ENCODE measurements at places on chromosomes 12 and 14.
A peak's percentile ranks its signal among the peaks of the same experiment; 100 is the strongest.

DNA sequence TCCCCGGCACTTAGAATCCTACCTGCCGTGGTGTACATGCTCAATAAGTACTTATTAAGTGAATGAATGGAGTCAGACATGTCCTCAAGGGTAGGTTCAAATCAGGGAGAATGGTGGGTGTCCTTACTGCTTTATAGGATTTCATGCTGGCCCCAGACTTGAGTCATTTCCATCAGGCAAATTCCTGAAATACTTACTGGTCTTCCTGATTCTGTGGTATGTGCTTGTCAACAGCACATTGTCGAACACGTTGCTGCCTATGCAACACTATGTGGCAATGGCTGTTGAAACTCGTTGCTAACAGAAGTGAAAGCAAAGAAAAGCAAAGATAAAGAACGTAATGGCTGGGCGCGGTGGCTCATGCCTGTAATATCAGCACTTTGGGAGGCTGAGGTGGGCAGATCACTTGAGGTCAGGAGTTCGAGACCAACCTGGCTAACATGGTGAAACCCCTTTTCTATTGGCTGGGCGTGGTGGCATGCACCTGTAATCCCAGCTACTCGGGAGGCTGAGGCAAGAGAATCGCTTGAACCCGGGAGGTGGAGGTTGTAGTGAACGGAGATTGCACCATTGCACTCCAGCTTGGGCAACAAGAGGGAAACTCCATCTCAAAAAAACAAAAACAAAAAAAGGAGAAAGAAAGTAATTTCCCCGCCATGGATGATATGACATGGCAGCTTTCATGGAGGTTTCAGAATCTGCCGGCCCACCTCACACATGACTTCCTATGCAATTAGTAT lies 214.9 kb downstream of the ZFP36L1 start:
- DNase-seq: no peak

GRCh38 chr14:32043624-32044023 lies 33.5 kb upstream of the ARHGAP5 start:
- DNase-seq: no peak

- no peak for DNase-seq
Observed at GRCh38 chr12:104605685-104606084, 148.9 kb downstream of the CHST11 start.

GRCh38 chr14:68268197-68268596 lies 448.6 kb downstream of the RAD51B start:
- no peak for DNase-seq

DNA sequence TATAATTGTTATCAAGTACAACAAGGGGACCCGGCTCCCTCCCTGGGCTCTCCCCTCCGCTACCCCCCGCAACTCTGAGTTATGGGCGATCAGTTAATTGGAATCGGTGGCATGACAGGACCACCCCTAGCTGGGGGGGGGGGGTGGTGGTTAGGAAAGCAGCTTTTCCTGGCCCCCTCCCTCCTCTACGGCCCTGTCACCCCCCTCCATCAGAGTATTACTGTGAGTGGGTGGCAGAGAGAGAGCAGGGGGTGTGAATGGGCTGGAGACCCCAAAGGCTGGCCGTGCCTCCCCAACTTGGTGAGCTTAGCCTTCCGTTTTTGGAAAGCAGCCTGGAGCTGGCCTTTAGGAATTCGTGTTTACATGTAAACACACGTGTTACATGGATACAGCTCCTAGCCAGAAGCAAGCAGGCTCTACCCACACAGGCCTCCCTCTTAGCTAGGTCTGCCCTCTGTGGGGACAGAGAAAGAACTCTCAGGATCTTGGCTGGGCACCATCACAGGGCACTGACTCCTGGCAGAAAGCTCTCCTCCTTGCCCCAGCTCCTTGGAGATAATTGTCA lies 1.1 kb upstream of the HOXC4 start:
- no peak for DNase-seq

DNA sequence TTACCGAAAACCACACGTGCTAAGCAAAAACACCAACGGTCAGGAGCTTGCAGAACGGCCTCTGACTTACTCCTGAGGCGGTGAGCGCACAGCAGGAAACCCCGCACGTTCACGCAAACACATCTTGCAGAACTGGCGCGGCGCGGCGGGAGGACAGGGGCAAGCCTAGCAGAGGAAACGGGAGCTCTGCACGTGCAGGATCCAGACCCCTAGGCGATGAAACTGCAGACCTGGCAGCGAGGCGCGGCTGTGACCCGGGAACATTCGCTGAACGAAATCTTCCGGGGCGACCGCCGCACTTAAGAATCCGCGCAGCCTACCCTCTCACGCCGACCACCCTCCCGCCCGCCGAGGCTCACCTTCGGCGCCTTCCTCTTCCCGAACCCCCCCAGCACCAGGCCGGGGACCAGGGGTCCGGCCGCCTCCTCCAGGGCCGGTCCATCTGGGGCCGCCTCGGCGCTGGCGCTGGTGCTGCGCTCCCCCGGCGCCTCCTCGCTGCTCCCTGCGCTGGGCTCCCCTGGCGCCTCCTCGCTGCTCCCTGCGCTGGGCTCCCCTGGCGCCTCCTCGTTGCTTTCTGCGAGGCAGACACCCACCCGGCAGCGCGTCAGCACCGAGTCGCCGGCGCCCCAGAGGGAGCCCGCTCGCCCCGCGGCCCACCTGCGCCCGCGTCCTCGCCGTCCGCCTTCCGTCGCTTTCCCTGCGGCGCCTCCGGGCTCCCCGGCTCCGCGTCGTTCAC lies 615 bp downstream of the DDX51 start:
- no peak for DNase-seq

DNA sequence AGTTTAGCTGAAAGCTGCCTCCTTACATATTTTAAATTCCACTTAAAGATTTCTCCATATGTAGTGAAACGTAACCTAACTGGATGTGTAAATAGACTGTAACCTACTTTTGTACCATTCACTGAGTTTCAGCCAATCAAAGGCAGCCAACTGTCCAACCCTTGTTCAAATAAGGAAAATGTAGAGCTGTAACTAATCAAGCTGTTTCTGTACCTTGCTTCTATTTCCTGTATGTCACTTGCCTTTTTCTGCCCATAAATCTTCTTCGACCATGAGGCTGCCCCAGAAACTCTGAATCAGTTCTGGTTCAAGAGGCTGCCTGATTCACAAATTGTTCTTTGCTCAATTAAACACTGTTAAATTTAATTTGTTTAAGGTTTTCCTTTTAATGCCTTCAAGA lies 6.3 kb downstream of the SLC7A8 start:
- no peak for DNase-seq

- no peak for DNase-seq
Observed at GRCh38 chr14:37081856-37082255, 90.5 kb downstream of the SLC25A21 start.

GRCh38 chr14:51653079-51653774 lies 1.5 kb downstream of the FRMD6 start:
- DNase-seq: no peak

GRCh38 chr14:29603696-29604095 lies 324.0 kb downstream of the PRKD1 start:
- DNase-seq: no peak

GRCh38 chr12:132776816-132777568 lies 15.4 kb upstream of the ANKLE2 start:
- no peak for DNase-seq

- no peak for DNase-seq
Observed at GRCh38 chr14:35223927-35224326, 68.3 kb upstream of the PSMA6 start.

- no peak for DNase-seq
Observed at GRCh38 chr14:34403646-34404045, 58.4 kb downstream of the SPTSSA start.

DNA sequence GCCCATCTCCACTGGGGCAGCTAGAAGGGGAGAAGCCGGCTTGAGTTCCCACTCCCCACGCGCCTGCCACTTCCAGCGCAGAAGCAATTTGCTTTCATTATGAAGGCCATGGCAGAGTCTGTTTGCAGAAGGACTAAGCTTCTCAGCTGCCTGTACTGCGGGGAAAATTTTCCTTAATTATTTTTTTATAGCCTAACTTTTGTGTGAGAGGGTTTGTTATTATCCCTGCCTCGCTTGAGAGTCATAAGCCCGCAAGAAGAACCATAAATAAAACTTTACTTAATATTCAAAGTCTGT lies 56.0 kb upstream of the DLK1 start:
- DNase-seq: no peak

- DNase-seq: no peak
Observed at GRCh38 chr14:105387530-105387922, 10.8 kb upstream of the TEX22 start.

DNA sequence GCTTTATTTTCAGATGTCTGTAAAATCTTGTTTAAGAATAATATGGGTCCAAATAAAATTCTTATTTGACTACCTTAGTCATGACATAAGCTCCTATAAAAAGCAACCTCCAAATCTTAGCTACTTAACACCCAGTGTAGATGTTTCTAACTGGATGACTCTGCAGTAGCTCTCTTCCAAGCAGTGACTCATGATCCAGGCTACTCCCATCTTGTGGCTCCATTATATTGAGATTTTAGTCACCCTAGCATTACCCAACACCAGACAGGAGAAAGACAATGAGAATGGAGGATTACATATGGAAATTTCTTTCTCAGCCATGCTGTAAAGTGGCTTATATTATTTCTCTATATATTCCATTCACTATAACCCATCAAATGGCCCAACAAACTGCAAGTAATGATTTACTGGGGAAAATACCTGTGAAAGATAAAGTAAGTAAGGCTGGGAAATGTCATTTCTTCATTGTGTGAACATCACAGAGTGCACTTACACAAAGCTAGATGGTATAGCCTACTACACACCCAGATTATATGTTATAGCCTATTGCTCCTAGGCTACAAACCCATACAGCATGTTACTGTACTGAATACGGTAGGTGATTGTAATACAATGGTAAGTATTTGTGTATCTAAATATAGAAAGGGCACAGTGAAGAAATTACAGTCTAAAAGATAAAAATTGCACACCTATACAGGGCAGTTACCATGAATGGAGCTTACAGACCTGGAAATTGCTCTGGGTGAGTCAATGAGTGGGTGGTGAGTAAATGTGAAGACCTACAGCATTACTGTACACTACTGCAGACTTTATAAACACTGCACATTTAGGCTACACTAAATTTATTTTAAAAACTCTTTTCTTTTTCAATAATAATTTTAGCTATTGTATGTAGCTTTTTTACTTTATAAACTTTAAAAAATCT lies 163.2 kb downstream of the DYRK2 start:
- DNase-seq: no peak

- no peak for DNase-seq
Observed at GRCh38 chr12:28184375-28184774, 5.9 kb upstream of the CCDC91 start.

DNA sequence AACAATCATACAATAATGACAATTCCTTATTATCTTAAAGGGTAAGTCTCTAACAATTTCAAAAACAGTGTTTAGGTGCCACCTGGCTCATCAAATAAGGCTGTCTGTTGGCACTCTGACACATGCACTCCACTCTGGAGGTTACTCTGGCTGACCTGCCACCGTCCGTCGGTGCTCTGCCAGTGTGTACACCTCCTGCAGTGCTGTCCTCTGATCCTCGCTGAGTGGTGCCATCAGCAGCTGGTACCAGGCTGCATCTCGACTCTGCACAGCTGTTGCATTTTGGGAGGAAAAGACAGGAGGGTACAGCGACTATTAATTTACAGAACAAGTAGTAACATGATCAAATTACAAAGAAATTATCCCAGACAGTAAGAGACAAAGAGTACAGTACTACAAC lies 63.9 kb downstream of the IPO8 start:
- DNase-seq: no peak

- no peak for DNase-seq
Observed at GRCh38 chr14:106844608-106845285, 1318.4 kb downstream of the TMEM121 start.

- DNase-seq: no peak
Observed at GRCh38 chr12:77940011-77940423, 109.3 kb downstream of the NAV3 start.

GRCh38 chr14:23360496-23360895 lies 4.5 kb downstream of the EFS start:
- no peak for DNase-seq

- DNase-seq: no peak
Observed at GRCh38 chr12:108888031-108888430, 8.1 kb downstream of the DAO start.

DNA sequence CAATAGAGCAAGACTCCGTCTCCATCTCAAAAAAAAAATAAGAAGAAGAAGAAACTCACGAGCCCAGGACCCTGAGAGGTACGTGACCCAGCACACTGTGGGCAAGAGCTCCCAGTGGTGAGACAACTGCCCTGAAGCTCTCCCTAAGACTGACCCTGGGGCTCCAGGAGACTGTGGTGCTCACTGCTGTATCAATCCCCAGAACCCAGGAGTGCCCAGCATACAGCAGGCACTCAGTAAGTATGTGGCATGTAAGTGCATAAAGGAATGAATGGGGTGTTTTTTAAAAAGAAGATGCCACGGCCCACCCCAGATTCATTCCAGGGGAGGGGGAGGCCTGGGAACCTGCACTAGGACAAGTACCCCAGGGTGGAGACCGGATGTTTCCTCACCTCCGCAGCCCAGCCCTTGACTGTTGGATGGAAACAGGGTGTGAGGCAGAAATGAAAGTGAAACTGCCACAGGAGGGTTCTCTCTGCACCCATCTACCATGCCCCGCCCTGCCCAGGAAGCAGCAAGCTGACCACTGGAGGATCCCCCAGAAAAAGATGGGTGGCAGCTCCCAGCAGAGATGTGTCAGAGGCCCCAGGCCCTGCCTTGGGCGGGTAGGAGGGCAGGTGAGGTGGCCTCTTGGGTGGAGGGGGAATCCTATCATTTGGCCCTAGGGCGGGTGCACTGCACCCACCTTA lies 12.2 kb downstream of the ITPK1 start:
- DNase-seq: peak; percentile 51

GRCh38 chr12:16344269-16344668 lies 3.2 kb upstream of the MGST1 start:
- no peak for DNase-seq

DNA sequence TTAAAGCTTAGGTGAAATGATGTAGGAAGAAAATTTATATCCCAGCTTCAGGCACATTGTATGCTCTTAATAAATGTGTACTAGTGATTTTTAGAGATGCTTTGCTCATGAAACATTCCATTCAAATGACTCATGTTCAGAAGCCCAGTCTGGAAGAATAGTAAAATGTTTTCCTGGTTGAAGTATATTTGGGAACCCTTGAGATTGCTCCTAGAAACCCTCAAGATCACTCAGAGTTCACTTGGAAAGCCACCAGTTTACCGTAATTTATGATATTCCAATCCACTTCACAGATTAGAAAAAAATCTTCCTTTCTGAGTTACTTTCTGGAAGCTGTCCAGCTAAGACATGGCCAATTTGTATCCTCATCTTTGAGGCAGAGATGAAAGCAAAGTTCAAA lies 186.4 kb downstream of the SYT10 start:
- DNase-seq: no peak

- no peak for DNase-seq
Observed at GRCh38 chr12:2609020-2609419, 185.8 kb upstream of the FKBP4 start.

Measured in stimulated activated CD4-positive, alpha-beta T cell treated with anti-CD3 and anti-CD28 coated beads, Interleukin-15, amount 100 ng/mL, for 48 hours (primary cell).